ENCODE measurements at places on chromosomes 3 and 15. TPM values are rescaled to one million over a fixed set of nuclear protein-coding genes. Genes with fewer than 3 reads are reported as not detected.

The TF gene
- total RNA-seq: 0.85 TPM

The LIPC gene
- 3.0 TPM for total RNA-seq

The LSMEM2 gene
- total RNA-seq: not detected

The PLSCR5 gene
- total RNA-seq: not detected

The CPLX3 gene
- total RNA-seq: 0.15 TPM

The GOLGA8S gene
- 0.09 TPM for total RNA-seq

The RBSN gene
- total RNA-seq: 15.7 TPM

The TJP1 gene
- total RNA-seq: 69.9 TPM

The CPEB1 gene
- 2.5 TPM for total RNA-seq

The CCRL2 gene
- 19.4 TPM for total RNA-seq

The PLA1A gene
- total RNA-seq: 1.9 TPM

The QARS1 gene
- total RNA-seq: 339 TPM

DNA sequence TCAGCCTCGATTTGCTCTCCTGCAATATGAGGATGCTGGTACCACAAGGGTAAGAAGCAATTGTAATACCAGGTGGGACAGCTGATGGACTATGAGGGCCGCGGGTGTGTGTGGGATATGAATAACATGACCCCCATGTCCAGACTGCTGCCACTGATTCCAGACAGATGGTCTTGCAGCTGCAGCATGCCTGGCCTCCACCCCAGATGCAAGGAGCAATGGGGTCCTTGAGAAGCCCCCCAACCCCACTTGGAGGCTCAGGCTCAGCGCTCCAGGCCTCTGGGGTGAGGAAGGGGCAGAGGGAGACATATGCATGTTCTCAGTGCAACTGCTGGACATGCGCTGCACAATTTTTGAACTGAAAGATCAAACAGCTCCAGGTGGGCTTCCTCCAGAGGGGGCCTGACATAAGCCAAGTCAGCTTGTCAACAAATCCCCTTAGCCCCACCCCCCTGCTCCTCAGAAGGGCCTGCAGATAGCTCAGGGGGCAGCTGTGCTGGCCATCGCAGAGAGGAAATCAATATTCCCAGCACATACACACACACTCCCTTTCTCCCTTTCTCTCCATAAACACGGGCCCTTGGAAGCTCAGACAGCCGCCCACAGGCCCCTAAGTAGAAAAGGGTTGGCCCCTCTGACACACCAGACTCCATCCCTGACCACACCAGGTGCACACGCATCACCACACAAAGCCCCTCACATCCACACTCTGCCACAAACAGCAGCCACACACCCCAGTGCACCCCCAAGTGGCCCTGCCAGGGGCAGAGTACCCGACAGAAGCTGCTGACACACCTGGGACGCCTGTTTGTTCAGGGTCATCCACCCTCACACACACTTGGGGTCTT is 107.0 kb downstream of the IQSEC1 start:
- no peak for DNase-seq

DNA sequence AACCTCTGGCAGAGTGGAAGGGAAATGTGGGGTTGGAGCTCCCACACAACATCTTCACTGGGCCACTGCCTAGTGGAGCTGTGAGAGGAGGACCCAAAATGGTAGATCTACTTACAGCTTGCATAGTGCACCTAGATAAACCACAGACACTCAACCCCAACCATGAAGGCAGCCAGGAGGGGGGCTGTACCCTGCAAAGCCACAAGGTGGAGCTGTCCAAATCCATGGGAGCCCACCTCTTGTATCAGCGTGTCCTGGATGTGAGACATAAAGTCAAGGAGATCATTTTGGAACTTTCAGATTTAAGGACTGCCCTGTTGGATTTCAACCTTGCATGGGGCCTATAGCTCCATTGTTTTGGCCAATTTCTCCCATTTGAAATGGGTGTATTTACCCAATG is 20.9 kb downstream of the TP63 start:
- peak; percentile 15 for DNase-seq

GRCh38 chr3:15102836-15103235 is 3.9 kb upstream of the RBSN start:
- no peak for DNase-seq

DNA sequence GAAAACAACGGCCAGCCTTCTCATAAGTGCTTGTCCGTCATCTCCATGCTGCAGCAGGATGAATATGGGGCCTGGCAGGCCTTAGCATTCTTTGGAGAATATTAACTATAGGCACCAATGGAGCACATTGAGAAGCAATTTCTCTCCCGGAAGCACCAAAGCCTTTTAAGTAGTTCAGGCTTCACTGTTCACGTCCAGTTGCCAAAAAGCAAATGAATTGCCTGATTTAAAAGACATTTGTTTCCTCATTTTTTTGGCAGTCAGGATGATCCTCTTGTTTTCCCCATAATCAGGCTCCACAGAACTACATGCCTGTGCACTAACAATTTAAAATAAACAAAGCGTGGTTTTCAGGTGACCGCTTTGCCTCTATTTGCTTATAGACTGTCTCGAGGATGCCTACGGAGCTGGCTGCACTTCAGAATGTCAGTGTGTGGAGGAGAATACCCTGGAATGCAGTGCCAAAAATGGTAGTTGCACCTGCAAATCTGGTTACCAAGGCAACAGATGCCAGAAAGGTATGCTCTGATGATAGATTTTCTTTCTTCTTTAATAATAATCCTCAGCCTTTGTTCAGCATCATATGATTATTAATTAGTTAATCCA is 725.2 kb upstream of the GOLIM4 start:
- no peak for DNase-seq

GRCh38 chr3:127613406-127613805 is 15.2 kb downstream of the MCM2 start:
- no peak for DNase-seq

DNA sequence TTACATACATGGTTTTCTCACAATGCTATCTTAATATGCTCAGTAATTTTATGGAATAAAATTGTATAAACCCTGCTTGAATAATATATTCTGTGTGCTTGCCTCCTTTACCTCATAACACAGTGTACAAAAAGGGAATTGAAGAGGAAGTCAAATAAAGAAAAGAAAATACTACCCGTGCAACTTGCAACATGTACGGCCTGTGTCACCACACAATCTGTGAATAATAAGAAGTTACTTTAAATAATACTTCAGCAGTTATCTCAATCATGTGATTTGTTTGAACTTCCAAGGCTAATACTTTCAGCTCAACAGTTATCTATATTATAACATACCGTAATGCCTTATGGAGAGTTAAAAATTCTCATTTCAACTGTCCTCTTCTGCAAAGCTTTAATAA is 58.1 kb upstream of the SATB1 start:
- no peak for DNase-seq

GRCh38 chr15:89377024-89377841 is 42.6 kb upstream of the POLG start:
- DNase-seq: no peak

GRCh38 chr3:125437631-125438435 is 62.7 kb upstream of the ZNF148 start:
- no peak for DNase-seq

- DNase-seq: no peak
These were observed 481 bp downstream of the ADAMTS17 start for GRCh38 chr15:100341239-100341749.

DNA sequence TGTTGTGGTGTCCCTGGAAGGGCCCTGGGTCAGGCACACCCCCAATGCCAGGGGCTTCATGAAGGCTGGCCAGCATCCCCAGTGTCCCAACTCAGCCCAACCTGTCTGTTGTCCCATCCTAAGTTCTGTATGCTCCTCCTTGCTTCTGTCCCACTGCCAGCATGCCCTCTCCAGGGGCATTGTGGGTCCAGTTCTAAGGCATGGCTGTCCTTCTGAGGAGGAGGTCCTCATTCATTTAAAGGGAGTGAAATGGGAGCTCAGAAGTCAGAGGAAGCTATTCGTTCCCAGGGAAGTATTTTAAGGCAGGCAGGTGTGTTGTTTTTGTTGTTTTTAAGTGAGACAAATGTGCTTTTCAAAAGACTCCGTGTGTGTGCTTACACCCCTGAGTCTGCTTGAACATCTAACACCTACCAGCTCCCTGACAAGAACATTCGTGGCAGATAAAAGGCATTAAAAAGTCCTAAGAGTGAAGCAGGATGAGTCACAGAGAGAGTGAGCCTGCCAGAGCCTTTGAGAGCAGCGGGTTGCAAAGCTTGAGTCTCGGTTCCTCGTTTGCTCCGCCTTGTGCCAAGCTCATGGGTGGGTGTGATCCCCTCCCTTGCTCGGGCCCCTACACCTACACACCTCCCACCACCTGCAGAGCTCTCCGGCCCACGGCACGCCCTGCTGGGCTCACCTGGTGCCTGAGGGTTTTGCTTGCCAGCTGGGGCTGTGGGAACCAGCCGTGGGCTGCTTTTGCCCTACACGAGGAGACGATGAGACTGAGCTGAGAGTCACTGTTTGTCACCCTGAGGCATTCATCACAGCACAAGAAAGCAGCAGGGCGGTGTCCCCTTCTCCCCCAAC is 183.4 kb upstream of the TOPAZ1 start:
- DNase-seq: peak; percentile 20

GRCh38 chr15:73927476-73928240 is 1.4 kb downstream of the LOXL1 start:
- peak; percentile 59 for DNase-seq

DNA sequence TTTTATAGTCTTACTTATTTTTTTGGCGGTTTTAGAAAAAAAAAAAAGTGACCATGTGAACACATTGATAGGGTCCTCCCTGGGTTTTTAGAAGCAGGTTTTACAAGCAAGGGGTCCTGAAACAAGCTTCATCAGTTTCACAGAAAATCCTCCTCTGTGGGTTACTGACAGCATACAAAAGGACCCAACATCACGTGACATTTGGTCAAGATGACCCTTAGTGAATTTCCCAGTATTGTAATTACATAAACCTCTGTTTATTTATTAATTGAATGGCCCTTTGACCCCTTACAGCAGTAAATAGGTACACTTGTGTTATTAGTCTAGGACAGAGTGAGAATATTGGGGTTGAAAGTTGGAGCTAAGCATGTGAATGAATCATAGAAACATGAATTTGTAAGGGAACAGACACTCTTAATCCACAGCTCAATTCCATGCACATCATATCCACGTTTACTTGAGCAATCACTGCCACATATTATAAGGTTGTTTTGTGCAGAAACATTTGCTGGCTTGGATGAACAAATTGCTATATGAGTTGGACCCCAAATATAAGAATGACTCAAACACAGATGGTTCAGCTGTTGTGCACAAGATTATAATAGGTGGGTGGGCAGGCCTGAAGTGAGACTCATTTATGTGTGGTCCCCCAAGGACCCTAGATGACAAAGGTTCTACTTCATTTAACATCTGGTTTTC is 137.5 kb downstream of the ZNF385D start:
- DNase-seq: no peak

DNA sequence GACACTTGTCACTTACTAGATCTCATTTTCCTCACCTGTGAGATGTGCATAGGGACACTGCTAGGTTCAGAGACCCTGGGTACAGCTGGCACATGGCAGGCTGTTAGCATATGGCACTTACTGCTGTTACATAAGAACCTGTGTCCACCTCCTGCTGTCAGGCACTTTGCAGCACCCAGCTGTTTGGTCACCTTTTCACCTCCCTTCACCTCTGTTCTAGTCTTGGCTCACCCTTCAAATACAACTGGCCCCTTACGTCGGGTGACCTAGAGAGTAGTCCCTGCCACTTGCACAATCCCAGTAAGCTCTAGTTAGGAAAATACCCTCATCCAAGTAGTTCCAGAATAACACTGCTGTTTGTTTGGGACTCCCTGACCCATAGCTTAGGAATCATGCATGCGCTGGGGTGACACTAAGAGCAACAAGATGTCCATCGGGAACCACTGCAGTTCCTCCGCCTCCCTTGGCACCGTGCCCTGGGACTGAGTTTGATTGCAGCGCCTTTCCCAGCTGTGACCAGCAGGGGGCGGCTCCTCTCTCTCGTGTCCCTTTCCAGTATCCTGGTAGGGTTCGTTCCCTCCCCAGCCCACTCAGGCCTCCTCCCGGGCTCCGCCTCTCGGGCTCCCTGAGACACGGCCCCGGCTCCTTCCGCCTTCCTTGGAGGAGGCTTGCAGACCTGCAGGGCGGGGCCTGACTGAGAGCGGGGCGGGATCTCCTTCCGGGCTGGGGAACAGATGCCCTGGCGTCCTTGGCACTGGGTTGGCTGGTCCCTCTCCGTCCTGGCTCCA is 78.6 kb downstream of the ABHD5 start:
- DNase-seq: peak; percentile 99

DNA sequence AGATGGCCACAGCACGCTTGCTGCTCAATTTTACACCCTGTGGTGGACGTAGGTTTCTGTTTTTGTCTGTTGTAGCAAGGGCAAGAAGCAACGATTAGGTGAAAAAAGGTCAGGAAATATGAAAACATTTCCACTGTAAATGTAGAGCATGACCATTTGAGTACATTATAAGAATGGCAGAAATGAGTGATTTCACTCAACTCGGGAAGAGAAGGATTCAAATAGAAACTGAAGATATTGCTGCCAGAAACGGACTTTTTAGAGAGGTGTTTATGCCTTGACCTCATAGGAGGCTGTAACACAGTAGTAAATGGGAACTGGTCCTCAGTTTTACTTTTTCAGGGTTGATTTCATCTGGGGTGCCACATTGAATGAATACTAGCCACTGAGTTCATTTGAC is 33.1 kb upstream of the GASK1A start:
- no peak for DNase-seq

DNA sequence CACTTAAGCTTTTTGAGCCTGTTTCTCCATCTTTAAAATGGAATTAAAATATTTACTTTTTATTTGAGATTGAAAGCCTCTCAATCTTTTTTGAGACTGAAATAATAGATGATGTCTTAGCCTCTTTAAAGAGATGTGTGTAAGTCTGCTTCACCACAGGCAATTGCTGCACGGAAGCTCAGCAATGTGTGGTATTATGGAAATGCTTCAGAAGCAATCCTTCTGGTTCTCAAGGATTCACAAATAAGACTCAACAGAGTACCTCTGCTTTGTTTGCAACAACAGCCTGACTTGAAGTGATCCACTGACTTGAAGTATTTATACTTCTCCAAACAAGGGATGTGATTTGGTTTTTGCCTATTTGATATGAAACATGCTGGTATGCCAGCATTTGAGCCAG is 332.0 kb upstream of the RASGRP1 start:
- no peak for DNase-seq

DNA sequence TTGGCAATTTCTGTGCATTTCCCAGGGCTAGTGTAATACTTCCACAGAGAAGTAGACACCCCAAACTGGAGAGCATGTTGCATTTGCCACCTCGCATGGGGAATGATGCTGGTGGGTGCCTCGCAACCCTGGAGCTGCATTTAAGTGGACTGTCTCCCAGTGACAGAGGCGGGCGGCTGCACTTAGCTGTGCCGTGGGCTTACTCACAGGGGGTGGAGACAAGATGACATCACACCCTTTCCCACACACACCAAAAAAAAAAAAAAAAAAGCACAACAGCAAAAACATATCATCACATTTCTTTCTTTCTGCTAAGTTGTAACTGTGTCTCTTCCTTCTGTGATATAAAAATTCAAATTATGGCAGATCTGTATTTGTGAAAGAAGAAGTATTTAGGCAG is at the start of gene ABI3BP:
TSS of gene ABI3BP (minus strand) at position 113 of the 400 bp plus-strand sequence. CDS start at position 76, 37 bp downstream.
- peak; percentile 70 for DNase-seq

DNA sequence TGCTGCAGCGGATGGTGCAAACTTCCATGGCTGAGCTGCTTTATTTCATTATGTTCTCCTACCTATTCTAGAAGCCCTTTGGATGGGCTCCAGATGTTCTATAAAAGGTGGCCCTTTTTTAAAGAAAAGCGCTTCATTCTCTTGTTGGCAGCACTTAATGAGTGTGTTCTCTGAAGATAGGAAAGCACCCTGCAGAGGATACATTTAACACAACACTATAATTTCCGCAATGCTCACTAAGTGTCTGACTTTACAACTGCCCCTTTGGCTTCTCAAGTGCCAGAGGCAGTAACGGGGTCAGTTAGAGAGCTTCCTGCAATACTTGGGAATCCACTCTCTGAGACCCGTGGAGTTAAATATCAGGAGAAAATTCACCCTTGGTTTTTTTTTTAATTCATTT is 88.1 kb downstream of the MDFIC2 start:
- DNase-seq: no peak

Data from left colon (tissue), 2 donors.